Epithelial cell of esophagus (primary cell): ENCODE measurements at places on chromosomes 13 and 19.

- peak; percentile 73 for DNase-seq
Measured at GRCh38 chr19:10812902-10813404, 23.1 kb downstream of the TMED1 start.

DNA sequence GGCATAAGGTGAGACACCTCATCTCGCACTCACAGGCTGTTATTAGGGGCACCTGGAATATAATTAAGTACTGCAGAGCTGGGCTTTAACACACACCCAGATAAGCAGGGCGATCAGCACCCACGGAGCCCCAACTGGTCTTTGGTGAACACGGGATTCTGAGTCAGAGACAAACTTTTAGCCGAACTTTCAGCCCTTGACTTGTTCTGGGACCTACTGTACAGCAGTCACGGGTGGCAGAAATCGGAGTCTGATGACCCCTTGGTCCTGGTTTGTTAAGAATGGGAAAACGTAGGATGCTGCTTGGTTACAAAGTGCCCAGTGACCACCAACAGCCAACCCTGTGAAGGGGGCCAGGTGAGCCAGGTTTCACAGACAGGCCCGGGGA lies 9.0 kb downstream of the SH3GL1 start:
- peak; percentile 44 for DNase-seq

DNA sequence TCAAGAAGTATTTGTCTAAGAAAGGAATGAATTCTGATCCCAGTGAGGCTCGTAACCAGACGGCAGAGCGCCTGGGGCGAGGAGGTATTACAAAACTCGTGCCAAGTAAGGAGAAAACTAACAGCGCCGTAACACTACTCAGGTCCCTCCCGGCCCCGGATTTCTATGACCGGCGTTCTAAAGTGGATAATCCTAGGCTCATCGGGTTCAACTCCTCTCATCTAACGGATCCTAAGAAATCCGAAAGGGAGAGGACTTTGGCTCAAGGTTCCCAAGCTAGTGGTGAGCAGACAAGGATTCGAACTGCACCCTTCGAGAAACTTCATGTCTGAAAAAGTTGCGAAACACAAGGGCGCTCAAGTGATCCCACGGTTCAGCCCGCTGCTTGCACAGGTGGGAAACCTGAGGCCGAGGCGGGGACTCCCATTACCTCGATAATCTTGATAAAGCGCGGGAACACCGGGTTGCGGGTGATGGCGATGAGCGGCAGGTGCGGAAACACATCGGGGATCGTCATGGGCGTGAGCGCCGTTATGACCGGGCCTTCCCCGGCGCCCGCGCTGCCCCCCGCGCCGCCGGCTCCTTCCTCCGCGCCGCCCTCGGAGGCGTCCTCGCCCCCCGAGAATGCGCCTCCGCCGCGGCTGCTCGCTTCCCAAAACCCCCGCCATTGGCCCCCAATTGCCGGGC lies 529 bp downstream of the LONP1 start:
- DNase-seq, result peak; percentile 72

DNA sequence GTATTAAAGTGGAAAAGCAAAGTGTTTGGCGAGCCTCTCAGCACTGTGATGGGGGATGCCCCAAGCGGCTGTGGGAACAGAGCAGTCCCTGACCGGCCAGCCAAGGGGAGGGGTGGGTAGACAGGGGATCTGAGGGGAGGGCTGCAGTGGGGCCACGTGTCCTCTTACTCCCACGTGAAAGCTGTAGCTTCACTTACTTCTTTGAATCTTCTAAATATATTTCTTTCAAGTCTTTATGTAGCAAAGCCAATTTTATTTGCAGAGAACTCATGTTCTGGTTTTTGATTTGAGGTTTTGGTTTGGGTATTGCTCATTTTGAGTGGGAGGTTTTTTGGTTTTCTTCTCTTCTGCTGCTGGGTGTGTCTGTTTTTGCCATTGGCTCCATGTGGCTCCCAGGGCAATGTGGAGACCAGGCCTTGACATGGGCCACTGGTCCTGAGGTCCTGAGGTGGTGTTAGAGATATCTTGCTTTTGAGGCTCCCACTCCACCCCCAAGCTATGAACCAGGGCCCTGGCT lies 17.7 kb upstream of the OVOL3 start:
- DNase-seq, result no peak

DNA sequence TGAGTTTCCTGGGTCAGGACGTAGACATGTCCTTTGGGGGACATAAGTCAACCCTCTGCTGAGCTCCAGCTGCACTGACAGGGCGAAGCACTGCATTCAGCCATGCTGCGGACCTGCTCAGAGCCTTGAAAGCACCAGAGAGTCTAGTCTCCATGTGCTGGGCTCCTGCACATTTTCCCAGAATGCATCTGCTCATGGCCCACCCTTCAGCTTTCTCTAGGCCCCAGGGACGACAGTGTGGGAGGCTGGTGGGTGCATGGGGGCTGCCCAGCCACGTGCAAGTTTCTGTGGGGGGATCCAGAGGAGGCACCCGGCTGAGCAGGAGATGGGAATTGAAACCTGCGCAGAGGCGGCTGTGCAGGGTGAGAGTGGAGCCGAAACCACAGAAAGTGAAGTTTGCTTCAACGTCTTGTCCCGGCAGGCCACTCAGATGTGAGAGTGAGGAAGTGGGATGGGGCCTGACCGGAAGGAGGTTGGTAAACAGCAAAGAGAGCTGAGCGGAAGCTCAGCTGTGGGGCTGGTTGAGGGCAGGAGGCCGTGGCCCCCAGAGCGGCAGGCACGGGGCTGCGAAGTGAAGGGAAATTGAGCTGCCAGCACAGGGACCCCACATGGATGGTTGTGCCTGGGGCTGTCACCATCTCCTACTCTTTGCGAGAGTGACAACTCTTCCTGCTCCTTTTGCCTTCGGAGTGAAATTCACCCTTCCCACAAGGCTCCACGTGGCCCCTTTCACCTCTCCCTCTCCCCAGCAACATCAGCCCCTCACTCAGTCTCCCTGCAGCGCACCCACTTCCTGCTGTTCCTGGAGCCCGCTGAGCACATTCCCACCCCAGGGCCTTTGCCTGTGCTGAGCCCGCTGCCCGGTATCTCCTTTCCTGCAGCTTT lies 11.8 kb downstream of the PGLS start:
- no peak for DNase-seq

DNA sequence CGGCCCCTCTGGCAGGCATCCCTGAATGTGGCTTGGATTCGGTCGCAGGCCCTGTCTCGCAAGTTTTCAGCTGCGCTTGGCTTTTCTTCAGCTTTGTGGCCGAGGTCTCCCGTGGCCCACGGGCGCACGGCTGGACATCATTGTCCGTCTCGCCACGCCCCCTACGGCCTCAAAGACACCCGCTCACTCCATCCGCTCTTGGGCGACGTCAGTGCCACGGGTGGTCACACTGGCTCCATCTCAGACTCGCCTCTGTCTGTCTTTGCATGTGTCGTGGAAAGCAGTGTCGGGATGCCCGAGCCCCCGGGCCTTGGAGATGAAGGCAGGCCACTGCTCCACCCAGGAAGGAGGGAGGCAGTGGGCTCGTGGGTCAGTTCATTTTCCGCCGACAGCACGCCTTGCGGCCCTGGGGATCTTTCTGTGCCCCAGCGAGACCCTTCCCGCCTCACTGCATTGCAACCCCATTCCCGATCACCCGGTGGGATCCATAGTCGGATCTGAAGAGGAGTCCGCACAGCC lies 51.0 kb downstream of the ZNF146 start:
- no peak for DNase-seq

GRCh38 chr13:85411591-85411990 lies 387.6 kb downstream of the SLITRK6 start:
- no peak for DNase-seq

DNA sequence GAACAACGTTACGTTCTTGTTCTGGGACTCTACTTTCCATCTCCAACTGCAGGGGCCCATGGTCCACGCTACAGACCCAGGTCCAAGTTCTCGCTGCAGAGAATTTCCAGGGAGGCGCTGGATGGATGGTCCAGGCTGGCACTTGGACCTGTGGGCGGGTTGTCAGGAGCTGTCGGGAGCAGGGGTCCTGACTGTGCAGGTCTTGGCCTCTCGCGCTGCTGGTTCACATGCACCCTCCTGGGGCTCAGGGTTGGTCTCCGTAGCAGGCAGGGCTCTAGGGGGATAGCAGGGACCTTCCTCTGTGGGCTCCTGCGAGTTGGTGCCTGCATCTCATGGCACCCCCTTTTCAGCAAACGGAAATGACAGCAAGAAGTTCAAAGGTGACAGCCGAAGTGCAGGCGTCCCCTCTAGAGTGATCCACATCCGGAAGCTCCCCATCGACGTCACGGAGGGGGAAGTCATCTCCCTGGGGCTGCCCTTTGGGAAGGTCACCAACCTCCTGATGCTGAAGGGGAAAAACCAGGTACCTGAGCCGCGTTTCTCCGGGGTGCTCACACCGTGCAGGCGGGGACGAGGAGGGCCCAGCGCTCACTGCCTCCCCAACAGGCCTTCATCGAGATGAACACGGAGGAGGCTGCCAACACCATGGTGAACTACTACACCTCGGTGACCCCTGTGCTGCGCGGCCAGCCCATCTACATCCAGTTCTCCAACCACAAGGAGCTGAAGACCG lies 6.6 kb downstream of the PTBP1 start:
- DNase-seq, result no peak

GRCh38 chr19:55305491-55305890 lies 19.6 kb downstream of the TMEM150B start:
- DNase-seq, result peak; percentile 46

- no peak for DNase-seq
Measured at GRCh38 chr19:6015841-6016545, 38.1 kb upstream of the RANBP3 start.

DNA sequence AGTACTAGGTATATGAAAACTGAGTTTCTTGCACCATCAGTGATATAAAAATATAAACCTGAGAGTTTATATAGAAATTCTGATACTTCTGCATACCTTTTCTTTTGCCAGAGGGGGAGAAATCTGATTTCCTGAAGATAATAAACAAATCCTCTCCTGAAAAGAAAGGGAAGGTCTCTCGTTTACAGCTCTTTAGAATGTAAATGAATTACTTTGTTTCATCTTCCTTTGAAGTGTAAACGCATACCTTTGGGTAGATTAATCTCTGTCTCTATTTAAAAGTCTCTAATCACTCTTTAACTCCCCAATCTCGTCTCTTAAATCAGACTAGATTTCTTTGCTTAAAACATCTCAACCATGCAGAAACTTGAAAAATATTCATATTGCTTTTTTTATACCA lies 1092.9 kb downstream of the SLITRK5 start:
- DNase-seq, result no peak

GRCh38 chr19:19459707-19460251 lies 54.3 kb downstream of the GATAD2A start:
- peak; percentile 77 for DNase-seq

DNA sequence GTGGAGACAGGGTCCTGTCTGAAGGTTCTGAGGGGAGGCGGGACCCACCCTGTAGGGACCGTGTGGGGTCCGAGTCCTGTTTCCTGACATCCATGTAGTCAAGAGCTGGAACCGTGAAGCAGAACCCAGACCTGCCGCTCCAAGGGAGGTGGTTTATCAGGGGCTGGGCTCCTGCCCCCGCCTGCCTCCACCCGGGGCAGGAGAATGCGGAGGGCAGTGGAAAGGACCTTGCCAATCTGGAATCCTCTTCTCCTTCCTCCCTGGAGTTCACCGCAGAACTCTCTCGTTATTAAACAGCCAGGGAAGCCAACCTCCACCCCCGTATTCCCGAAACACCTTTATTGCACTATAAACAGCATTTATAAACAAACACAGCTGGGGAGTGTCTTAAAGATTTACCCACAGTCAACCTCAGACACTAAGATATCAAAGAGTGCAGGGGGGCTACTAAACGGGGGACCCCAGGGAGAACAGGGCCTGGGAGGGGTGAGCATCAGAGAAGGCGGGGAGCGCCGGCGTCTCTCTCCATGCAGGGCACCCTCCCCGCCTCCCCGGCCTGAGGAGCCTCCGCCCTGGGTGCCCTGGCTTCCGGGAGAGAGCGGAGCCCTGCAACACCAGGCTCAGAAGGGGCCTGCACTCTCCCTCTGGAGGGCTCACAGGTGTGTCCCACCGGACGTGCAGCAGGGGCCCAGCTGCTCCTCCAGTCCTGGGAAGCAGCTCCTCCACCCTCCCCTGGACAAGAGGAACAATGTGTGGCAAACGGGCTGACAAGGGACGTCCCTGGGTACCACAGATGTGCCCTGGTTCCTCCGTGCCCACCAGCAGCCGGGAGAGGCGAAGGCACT lies 3.6 kb downstream of the C2CD4C start:
- no peak for DNase-seq

DNA sequence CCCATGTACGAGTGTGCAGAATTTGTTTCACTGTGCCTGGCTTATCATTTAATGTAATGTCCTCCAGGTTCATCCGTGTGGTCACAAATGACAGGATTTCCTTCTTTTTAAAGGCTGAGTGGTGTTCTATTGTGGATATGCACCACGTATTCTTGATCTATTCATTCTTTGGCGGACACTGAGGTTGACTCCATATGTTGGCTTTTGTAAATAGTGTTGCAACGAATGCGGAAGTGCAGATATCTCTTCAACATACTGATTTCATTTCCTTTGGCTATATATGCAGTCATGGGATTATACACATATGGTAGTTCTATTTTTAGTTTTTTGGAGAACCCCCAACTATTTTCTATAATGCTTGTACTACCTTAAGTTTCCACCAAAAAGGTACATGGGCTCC lies 13.0 kb downstream of the OR7A5 start:
- no peak for DNase-seq

GRCh38 chr19:11426656-11427055 lies 7.5 kb upstream of the RGL3 start:
- no peak for DNase-seq

DNA sequence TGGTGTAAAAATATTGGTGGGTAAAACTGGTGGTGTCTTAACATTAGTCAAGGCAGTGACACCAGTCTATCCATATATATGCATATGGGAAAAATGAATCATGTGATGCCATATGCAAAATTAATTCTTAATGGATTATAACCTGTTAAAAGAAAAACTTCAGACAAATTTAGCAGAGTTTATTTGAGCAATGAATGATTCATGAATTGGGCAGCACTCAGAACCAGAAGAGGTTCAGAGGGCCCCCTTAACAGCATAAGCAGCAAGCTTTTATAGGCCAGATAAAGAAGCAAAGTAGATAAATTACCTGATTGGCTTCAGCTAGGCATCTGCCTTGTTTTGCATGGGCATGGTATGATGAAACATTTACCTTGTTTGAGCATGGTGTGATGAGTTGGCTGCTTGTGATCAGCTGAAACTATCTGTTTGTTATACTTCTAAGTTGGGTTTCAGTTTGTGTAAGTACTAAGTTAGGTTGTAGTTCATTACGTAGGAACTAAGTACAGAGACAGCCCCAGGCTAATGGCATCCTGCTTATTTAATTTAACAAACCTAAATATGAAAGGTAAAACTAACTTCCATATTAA lies 66.6 kb downstream of the DNAJC15 start:
- peak; percentile 41 for DNase-seq

GRCh38 chr19:43595605-43595998 lies 332 bp downstream of the IRGQ start:
- no peak for DNase-seq

DNA sequence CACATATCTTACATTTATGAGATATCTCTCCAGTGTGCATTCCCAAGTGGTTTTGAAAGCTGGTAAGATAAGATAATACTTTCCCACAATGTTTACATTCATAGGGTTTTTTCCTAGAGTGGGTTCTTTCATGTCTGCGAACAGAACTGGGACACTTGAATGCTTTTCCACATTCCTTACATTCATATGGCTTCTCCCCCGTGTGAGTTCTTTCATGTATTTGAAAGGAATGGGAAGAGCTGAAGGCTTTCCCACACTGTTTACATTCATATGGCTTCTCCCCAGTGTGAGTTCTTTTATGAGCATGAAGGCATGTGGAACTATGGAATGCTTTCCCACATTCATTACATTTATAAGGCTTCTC lies 19.7 kb downstream of the ZNF433 start:
- DNase-seq, result no peak

- DNase-seq, result no peak
Measured at GRCh38 chr13:98913741-98914140, 64.1 kb downstream of the DOCK9 start.
